ENCODE measurements at places on chromosomes 1 and 21.
A peak's percentile ranks its signal among the peaks of the same experiment; 100 is the strongest.

- DNase-seq: no peak
Measured at GRCh38 chr1:112446411-112446810, 50.4 kb downstream of the CTTNBP2NL start.

DNA sequence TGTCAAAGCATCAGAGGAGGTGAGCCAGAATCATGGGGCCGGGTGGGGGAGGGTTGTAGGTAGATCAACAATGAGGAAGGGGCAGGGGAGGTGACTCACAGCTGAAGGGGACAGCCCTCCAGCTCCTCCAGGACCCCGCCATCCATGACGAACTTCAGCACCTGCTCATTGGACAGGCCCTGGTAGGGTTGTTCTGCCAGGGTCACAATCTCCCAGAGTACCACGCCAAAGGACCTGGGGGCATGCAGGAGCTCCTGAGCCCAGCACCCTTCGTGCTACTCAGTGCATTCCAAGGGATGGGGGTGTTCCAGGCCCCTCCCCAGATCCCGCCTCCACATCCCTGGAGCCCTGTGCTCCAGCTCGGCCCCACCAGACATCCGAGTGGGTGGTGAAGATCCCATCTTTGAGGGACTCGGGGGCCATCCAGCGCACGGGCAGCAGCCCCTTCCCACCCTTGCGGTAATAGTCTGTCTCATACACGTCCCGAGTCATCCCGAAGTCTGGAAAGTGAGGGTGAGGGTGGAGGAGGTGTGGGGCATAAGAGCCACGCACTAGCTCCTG is 17.5 kb downstream of the INSRR start:
- no peak for DNase-seq

DNA sequence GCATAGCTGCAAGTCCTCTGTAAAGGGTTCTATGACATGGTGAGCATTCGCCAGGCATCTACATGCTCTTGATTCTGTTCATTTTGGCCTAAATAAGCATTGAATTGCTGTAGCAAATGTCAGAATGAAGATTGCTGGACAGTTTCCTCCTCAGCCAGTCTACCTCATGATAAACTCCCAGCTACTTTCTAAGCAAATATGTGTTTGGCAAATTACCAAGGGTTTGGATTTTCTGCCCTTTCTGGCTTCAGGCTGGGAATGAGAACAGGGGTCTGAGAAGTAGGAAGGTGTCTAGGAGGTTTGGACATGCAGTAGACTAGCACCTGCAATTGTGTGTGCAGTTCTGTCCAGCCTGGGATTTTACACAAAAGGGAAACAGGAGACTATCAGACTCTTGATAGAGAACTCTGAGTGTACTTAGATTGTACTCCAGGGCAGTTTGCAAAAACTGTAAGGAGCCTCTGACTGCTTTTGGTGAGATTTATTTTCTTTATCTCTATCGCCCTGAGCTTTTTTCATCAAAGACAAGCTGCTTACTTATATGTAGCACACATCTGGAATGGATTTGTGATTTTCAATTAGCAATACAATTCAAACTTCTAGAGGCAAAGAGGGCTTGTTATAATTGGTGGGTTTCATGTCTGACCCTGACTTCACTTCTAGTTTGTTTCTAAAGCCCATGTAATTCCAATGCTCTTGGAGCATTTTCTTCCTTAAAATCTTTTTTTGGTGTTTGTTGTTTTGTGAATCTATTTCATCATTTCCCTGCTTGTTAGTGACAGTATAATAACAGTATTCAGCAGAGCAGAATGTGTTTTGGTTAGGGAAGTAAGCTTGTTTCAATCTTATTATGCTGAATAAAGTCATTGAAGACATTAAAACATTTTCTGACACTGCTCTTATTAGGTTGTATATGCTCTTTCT is 150.8 kb downstream of the VPS13D start:
- DNase-seq: no peak

- DNase-seq: no peak
Measured at GRCh38 chr1:24139841-24140425, 3.0 kb downstream of the IL22RA1 start.

DNA sequence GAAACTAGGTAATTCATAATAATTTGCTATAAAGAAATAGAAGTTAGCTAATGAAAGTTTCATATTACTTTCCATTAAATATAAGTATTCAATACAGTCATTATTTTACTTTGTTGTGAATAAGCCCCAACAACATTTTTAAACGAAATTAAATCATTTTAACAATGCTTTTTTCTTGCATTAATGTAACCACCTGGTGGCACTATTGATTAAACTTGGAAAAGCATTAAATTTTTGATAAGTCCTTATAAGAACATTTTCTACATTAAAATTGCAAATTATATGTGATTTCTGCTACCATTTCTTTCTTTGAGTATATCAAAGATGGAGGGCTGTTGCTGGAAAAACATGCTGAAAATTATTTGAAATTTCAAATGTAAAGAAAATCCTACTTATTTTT is 918.8 kb upstream of the TMPRSS15 start:
- peak; percentile 19 for DNase-seq

- DNase-seq: peak; percentile 19
Measured at GRCh38 chr1:1122981-1123480, 7.1 kb upstream of the C1orf159 start.

DNA sequence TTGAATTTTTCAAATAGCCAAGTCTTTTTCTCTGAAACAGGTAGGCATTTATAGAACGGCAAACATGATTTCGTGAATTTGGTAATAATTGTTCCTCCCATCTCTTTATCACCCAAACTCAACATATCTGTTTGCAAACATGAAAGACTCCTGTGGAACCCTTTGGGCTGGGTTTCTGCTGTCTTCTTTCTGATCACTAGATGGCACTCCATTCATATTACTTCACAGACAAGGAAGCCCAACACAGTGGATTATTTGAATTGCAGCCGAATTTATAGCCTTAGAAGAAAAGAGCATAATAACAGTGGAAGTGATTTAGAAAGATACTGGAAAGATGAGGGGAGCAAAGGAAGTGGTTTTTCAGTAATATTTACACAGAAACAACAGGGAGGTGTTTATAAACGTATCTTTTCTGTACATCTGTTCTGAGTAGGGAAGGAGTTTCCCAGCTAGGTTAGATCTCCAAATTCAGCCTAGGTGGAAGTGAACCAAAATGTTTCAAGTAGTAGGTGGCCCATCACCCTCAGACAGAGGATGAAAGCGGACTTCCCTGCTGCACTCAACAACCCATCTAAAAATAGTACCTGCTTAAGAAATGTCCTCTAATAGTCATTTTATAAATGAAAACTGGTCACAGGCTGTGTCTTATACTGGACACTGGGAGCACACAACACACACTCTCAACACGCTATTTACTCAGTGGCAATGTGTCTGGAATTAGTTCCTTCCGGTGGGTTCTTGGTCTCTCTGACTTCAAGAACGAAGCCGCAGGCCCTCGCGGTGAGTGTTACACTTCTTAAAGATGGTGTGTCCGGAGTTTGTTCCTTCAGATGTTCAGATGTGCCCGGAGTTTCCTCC is 67.6 kb downstream of the MAP3K21 start:
- DNase-seq: peak; percentile 73

- no peak for DNase-seq
Measured at GRCh38 chr1:187883356-187883755, 1054.6 kb downstream of the PLA2G4A start.

- DNase-seq: no peak
Measured at GRCh38 chr1:19066248-19066873, 109.9 kb upstream of the IFFO2 start.

DNA sequence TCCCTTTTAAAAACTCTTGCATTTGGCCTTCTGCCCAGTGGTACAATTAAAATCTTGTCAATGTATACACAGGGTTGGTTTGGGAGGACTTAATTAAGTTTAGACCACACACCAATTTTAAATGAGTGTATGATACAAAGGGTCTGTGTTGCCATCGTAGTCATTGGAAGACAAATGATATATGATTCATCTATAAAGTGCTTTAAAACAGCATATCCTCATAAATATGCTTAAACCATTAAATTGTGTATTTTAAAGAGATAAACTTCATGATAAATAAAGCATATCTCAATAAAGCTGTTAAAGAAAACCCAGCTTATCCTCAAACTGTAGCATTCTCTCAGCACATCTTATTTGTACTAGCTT is 69.5 kb downstream of the LUZP1 start:
- no peak for DNase-seq

DNA sequence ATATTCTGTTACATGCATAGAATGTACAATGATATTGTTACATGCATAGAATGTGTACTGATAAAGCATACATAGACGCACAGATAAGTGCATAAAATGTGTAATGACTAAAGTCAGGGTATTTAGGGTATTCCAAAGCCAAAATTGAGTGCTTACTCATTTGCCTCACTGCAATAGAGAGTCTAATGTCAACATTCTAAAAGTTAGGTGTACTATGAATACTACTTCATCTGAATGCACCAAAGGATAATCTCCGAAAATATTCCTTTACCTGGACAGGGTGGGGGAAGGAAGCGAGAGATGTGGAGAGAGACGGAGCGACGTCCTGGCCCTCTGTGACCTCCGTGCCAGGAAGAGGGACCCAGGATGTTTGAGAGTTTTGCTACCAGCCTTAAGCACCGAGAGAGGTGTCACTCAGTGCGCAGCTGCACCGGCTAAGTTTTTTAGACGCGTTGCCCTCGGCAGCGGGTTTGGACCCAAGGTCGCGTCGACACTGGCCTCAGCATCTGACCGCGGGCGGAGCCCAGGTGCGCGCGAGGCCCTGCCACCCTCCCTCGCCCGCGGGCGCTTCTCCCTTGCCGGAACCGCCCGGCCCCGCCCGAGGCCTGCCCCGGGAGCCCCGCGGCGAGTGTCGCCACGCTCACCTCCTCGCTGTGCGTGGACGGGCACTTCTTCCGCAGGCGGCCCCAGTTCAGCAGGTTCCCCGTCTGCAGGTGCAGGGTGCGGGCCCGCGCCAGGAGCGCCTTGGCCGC is 660 bp downstream of the GCLM start:
- peak; percentile 53 for DNase-seq

- DNase-seq: no peak
Measured at GRCh38 chr1:246297279-246298265, 209.5 kb downstream of the SMYD3 start.

DNA sequence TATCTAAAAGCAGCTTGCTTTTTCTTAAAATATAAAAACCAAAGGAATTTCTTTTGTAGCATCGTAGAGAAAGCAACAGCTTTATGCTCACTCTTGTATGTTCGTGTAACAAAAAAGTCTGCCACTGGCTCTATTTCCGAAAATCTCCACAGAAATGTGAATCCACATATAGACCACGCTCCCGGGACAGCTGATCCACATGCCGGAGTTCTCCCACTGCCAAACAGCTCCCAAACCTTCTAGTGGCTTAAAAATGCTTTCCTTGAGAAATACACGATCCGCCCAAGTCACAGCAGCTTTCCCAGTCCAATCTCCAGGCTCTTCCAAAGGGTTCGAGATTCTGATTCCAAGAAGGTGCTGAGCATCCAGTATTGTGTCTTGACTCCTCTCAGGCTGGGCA is 29.3 kb downstream of the PCSK9 start:
- no peak for DNase-seq

DNA sequence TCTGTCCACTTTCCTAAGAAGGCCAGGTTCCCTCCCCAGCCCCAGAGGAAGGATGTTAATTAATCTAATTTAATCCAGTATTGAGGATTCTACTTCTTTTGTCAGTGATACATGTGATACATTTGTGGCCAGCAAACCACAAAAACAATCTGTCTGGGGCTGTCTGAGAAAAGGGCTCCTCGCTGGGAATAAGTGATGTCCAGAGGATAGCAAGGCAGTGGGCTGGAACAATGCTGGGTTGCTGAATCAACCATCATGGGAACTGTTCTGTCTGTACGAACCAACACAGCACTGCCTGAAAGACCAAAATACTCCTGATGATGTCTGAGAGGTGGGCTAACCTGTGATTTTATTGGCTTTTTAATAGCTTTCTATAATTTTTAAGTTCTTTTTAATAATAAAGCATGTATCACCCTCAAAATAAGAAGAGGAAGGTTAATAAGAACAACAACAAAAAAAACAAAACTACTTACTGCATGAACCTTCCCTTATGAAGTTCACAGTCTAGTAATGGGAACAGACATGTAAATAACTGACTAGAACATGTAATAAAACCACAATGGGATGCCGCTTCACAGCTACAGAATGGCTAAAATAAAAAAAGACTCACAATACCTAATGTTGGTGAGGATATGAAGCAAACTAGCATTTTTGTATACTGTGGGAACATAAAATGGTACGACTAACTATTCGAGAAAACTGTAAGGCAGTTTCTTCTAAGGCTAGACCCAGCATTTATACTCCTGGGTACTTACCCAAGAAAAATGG is 11.4 kb upstream of the ADAR start:
- DNase-seq: no peak

DNA sequence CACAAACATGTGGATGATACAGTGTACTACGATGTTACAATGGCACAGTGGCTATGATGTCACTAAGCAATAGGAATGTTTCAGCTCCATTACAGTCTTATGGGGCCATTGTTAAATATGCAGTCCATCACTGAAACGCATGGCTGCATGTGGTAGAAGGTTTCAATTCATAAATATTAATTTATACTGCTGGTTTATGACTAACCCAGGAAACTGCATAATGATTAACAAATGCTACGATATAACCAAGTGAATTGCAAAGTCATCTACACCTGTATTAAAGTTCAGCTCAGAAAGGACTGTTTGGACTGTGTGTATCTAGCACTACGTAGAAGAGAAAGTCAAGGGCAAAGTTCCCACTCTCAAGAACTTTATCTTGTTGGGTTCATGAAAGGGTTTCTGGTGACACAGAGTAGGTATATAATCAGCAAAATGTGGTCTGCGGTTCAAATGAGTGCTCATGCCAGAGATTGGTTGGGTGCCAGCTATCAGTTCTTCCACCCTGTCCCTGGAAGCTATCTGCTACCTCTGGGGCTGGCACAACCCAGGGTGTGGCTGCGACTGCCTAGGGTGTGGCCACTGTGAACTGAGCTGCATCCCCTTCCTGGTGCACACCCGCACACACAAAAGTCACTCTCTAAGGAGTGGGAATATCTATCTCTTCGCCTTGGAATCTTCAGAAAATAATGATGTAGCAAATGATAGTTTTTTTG is 14.8 kb downstream of the MGST3 start:
- no peak for DNase-seq

DNA sequence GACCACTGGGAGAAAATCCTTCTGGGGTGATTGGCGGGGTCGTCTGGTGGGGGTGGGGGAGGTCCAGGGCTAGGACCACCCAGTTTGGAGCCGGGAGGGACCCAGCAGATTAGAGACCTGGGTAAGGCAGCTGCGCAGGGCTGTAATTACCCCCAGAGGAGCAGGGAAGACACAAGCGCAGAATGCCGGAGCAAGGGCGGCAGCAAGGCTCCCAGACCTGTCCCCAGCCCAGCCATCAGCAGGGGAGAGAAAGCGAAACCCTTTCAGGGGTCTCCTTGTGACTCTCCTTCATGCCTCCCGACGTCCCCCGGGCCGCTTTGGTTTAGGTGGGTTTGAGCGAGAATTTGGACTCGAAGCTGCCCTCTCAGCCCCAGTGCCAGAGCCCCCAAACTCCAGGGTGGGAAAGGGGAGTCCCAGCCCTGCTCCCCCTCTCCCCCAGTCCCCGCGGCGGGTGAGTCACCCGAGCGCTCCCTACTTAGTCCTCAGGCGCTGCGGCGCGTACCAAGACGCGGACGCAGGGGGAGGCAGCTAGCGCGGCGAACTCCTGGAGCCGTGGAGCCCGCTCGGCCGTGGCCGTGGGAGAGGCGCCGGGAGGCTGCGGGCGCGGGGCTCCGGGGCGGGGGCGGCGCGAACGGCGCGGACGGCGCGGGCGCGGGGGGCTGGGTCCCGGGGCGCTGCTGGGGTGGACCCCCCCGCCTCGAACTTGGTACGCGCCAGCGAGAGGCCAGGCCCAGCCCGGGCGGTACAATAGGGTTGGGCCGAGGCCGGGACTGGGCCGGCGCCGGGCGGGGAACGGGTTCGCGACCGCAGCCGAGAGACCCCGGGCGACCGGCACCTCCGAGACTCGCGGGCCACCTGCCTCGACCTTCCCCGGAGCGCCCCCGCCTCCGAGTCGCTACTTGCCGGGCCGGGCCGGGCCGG is at the start of gene MAP7D1:
Gene MAP7D1 (plus strand): TSS at position 753 of the 921 bp plus-strand sequence. CDS start 258 bp downstream, outside the sequence.
- peak; percentile 85 for DNase-seq

All from RKO (cell line).